Activated T-helper 17 cell treated with anti-CD3 and anti-CD28 coated beads, Interleukin-2, amount 50 U/mL, for 72 hours (primary cell): ENCODE measurements at places on chromosomes 7 and 10.

DNA sequence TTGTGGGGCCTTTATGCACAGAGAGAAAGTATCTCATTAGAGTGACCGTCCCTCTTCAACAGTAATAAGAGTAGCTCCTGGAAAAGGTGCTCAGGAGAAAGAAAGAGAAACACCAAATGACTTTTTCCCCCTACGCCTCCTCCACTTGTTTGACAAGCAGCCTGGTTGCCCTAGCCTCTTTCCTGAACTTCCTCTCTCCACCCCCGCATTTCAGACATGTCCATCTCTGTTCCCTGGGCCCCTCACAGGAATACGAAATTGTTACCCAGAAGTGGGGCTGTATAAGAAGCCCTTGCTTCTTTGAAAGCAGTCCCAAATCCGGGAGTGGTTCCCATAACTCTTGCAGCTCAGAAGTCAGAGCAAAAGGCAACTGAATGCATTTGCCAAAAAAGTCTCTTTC lies 119.6 kb upstream of the ADO start:
- no peak for ATAC-seq

DNA sequence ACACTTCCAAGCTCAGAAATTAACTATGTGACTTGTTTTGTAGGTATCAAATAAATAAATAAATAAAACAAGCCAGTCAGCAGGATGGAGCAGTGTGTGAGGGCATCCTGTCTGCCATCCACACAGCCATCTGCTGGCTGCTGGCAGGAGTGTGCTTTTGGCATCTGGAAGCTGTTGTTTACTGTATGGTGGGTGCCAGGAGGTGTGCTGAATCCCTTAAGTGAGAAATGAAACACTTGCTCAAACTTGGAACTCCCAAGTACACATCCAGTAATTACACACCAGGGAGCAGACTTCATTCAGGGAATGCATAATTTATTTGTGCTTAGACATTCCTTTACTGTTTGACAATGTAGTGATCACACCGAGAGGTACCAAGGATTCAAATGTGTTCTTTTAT lies 16.9 kb upstream of the TAX1BP1 start:
- ATAC-seq: no peak

GRCh38 chr10:77463967-77464745 lies 173.5 kb downstream of the KCNMA1 start:
- no peak for ATAC-seq

DNA sequence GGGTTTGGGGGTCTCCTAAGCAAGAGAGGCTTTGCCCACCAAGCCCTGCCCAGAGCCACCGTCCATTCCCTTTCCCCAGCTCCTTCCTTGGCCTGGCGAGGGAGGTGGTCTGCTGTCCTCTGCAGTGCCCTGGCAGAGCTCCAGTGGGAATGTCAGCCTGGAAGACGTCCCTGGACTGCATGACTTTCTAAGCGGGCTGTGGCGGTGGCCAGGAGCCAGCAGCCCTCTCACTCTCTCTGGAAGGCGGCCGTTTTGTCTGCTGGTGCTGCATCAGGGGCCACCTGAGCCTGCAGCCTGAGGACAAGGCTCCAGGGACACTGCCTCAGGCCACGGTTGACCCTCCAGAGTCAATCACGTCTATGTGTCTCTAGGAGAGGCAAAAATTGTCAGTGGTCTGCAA lies 271.0 kb downstream of the SKAP2 start:
- no peak for ATAC-seq

- no peak for ATAC-seq
These were observed 248.4 kb downstream of the BMPER start for GRCh38 chr7:34153656-34154270.
